ENCODE measurements at places on chromosomes 7 and 10.

DNA sequence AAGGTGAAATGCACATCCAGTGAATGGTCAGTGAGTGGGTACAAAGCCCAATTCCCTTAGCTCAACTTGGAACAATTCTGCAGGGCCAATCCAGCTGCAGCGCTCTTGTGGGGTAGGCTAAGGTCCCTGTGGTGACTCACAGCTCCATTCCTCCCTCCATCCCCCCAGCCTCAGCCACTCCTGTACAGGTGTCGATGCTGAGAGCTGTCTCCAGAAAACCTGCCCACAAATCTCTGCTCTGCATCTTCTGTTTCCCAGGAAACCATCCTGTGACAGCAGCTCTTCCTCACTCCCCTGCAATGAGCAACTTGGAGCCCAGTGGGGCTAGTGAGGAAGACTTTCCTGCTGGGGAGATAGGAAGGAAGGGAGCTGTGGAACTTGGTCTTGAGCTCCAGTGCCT is 244.7 kb upstream of the GPR26 start:
- no peak for DNase-seq

DNA sequence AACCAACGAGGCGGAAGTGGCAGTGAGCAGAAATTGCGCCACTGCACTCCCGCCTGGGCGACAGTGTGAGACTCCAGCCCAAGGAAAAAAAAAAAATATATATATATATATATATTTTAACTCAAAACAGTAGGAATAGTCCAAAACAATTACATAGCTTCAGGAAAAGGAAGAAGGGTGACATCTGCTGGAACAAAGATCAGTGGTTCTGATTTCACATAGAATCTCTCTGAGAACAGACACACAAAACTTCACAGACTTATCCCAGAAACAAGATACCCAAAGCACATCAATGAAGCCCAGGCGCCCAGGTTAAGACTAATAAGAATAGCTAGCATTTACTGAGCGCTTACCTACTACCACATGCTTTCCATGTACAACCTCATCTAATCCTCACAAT is 45.0 kb downstream of the DNMBP start:
- no peak for DNase-seq

- DNase-seq: peak; percentile 39
These were observed 147.1 kb downstream of the BUB3 start for GRCh38 chr10:123301077-123301857.

DNA sequence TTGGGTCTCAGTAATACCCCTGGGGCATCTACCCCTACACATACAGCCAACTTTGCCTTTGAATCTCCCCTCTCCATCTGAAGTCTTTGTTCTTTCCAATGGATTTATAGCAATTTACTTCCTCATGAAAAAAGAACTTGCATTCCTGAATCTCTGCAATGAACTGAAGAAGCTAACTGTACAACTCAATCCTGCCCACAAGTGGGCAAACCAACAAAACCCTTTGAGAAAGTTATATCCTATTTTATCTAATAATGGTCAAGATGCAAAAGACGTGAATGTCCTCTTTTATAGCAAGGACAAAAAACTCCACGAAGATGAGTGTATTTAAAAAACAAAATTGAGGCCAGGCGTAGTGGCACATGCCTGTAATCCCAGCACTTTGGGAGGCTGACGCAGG is 991.3 kb downstream of the LRMDA start:
- no peak for DNase-seq

- no peak for DNase-seq
These were observed 49.1 kb upstream of the STRIP2 start for GRCh38 chr7:129385116-129385515.

- DNase-seq: peak; percentile 34
These were observed 11.8 kb upstream of the ACBD5 start for GRCh38 chr10:27252267-27253000.

- DNase-seq: peak; percentile 76
These were observed 166.3 kb downstream of the NEURL1 start for GRCh38 chr10:103659674-103660363.

DNA sequence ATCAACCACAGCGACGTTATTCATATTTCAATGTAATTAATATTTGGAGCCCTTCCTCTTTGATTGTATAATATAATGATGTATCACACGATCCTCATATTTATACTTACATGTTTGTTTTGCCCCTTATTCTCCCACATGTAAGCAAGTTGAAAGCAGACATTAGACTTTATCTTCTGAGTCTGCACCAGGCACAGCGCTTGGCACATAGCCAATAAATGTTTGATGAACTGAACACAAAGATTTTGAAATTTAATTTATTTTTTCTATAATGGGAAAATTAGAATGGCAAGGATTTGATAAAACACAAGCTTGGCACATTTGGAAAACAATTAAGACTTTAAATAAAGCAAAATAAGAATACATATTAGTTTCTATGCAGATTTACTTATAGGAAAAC is 31.6 kb downstream of the ZFAND4 start:
- no peak for DNase-seq

GRCh38 chr7:71618278-71618677 is 486.3 kb downstream of the GALNT17 start:
- DNase-seq: no peak

DNA sequence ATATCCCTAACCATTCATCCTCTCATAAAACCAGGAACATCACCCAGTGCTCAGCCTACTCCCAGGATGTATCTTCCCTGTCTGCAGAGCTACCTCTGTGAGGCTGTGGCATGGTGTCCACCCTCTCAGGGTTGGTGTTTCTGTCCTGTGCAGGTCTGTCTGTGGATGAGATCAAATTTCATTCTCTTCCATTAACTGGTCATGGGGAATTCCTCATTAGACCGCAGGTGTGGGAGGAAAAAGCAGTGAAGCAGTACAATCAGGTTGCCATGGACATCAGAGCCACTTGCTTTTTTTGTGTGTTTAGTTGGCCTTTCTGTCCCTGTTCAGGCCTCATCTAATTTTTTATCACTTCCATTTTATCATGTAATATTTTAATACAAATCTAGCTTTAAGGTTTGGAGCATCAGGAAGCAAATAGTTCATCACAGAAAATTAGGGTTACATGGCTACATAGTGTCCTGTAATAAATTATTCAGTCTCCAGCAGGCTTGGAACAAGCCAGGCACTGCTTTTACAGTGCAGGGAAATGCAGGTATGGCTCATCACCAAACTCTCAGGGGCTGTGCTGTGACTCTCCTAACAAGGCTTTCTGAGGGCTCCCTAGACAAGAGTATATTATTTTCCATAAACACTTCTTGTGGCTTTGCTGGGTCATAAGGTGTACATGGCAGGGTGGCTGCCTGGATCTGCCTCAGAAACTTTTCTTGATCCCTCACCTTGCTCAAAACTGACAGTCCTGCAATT is 594.9 kb upstream of the IGFBP3 start:
- DNase-seq: no peak

GRCh38 chr7:22675917-22676343 is 51.1 kb upstream of the IL6 start:
- DNase-seq: no peak

- no peak for DNase-seq
These were observed 442.5 kb downstream of the RPS24 start for GRCh38 chr10:78476156-78476555.

- DNase-seq: no peak
These were observed 168.0 kb upstream of the AHR start for GRCh38 chr7:17130281-17131059.

DNA sequence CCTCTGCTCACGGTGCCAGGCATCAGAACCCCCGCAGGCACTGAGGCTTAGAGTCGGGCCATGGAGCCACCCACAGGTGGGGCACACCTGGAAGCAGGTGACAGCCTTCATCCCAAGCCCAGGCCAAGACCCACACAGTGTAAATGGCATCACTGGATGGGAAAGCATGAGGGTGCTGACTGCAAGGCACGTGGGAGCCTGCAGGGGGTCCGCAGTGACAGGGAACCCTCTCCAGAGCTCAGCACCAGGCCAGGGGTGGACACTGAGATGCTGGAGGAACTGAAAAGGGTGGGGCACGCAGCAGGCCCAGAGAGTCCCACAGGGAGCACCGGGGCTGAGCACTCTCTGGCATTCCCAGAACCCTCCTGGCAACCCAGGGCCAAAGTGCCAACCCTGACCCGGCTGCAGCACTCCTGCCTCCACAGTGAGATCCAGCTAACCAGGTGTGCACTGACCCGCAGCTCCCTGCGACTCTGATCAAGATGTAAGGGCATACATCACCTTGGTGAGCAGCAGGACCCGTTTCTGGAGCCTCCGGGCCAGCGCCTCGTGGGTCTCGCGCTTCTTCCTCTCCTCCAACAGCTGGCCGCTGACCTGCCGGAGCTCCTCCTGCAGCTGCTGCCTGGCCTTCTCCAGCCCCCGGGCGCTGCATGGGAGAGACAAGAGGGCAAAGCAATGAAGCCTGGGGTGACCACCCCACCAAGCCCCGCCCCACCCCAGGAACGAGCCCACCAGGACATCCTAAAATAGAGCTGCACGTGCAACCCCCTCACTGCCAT is 163.9 kb downstream of the MAD1L1 start:
- no peak for DNase-seq

- peak; percentile 8 for DNase-seq
These were observed 5.1 kb downstream of the AUTS2 start for GRCh38 chr7:69603351-69603750.

GRCh38 chr7:35437619-35438275 is 183.8 kb upstream of the TBX20 start:
- DNase-seq: no peak

DNA sequence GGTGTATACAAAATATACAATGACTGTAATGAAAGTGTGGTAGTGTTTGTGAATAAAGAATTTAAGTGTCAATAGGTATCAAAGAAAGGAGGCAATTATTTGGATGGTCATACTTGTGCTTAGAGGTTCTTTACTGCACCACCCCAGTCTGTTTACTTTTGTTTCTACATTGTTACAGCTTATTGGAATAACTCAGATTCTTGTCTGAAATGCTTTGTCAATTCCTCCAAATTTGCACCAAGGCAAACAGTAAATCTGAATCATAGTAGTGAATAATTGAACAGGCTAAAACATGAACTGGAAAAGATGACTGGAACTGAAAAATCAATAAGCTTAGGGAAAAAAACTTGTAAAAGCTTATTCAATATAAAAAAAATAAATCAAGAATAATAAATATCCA is 319.2 kb downstream of the EXOC4 start:
- DNase-seq: no peak

DNA sequence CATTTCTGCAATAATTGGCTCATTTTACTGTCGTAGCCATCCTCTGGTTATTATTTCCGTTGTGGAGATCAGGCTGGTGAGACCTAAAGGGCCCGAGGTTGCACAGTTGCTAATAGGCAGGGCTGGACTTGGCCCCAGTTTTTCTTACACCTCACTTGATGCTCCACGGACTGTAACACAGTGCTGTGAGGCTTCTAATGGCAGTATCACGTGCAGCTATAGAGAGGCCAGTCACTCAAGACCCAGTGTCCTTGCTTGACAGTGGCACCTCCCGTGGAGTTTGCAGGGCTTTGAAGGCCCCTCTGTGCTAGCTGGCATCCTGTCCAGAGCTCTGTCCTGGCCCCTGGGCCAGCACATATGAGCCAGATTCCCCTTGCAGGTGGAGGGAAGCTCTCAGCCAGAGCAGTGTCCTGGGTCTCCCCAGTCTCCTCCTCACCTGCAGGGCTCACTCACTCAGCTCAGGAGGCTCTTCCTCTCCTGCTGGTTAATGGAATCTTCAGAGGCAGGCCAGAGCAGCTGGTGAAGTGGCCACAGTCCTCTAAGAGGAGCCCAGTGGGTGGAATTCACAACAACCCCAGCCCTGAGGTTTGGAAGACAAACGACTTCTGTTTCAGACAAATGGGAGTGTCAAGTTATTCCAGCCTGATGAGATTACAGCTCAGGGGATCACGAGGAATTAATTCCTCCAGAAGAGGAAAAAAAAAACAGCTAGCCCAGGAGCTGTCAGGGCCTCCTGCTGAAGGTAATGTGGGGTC is 114.2 kb upstream of the FAM180A start:
- no peak for DNase-seq

- DNase-seq: no peak
These were observed 133.3 kb upstream of the LAMB4 start for GRCh38 chr7:108263425-108263824.

DNA sequence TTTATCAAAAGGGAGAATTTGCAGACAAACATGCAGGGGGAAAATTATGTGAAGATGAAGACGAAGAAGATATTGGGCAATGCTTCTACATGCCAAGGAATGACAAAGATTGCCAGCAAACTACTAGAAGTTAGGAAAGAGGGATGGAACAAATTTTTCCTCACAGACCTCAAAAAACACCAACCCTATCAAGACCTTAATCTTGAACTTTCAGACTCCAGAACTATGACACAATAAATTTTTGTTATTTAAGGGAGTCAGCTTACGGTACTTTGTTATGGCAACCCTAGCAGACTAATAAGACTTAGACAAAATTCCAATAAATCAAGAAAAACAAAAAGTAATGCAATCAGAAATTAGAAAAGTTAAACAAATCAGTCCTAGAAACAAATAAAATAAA is 280.0 kb upstream of the GNAI1 start:
- no peak for DNase-seq

DNA sequence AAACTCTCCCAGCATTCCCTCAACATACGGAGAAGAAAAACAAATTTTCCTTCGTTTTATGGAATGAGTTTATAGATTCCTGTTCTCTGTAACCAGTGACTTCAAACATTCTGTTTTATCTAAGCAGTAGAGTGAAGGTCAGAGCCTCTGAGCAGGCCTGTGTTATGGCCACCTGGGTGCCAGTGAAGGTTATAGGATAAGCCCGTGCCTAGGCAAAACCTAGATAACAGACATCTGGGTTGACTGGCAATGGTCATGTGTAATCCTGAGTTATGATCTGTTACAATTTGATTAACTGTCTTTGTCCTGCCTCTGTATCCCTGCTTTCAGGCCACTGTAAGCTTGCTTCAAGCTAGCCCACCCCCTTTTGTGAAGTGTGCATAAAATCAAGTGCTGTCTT is 8.3 kb downstream of the LSM5 start:
- DNase-seq: no peak

- DNase-seq: no peak
These were observed 16.9 kb upstream of the MTURN start for GRCh38 chr7:30117896-30118295.

GRCh38 chr7:80779456-80779855 is 139.4 kb downstream of the SEMA3C start:
- DNase-seq: no peak

DNA sequence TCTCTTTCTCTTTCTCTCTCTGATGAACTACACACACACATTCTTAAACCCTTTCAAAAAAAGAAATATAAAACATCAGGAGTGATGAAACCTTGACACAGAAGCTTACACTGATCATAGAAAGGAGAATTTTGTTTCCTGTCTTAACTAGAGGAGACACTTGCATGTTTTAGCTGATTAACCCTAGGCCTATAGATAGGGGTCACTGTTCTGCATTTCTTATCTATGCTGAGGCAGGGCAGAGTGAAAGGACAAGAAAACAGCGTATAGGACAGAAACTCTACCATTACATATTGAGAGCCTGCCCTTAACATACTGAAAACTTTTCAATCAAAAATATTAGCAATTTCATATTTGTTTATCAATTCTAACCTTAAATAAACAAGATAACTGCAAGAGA is 680.6 kb upstream of the MBL2 start:
- DNase-seq: no peak

- no peak for DNase-seq
These were observed 22.9 kb upstream of the GPR22 start for GRCh38 chr7:107446988-107447387.

Measured in inflammatory macrophage treated with lipopolysaccharide for 1 hour (primary cell).